ENCODE measurements at places on chromosomes 11 and 22. TPM values are rescaled to one million over a fixed set of nuclear protein-coding genes. Genes with fewer than 3 reads are reported as not detected.

GRCh38 chr11:2816941-2817421 is 68.6 kb downstream of the CDKN1C start:
- DNase-seq = no peak

Gene SDHAF2
- total RNA-seq = 18.1 TPM

GRCh38 chr11:76587820-76588454 is 82.6 kb downstream of the LRRC32 start:
- DNase-seq = no peak

GRCh38 chr11:35647421-35648093 is 15.0 kb upstream of the TRIM44 start:
- no peak for DNase-seq

Data from NCI-H460 (cell line).